EH (cell line): ENCODE measurements at places on chromosomes 13 and 19.

DNA sequence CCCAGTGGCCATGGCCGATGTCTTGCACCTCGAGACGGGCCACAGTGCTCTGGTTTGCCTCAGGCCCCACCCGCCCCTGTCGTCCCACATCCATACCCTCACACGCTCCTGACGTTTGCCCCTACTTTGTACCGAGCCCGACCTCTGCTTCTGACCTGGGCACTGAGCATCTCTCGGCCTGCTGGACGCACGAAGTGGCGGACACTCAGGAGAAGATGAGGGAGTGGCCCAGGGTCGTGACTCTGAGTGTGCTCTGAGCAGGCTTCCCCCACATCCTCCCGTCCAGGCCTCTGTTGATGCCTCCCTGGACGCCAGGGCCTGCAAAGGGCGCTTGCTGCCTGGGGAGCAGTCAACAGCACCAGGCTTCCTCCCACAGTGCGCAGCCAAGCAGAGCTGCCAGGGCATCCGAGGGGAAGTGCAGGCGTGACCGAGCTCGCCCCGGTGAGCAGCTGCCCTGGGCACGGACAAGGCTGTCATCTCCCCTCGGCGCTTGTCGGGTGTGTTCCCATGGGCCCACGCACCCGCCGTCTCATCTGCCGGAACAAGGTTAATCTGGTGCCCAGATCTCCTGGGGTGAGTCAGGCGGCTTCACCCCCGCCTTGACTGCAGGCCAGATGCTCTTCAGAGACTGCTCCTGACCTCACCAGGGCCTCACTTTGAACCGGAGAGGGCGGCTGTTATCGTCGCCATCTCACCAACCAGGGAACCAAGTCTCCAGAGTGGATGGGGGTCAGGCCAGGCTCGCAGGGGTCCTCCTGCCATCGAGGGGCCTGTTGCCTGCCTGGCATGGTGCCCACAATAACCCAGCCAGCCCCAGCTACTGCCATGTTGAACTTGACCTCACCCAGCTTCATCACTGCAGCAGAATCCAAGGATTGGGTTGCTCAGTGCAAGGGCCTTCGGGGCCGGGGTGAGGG, 27.2 kb downstream of the COMP start:
- DNase-seq, result peak; percentile 87

- DNase-seq, result no peak
Observed at GRCh38 chr13:23934520-23934919, 37.2 kb upstream of the C1QTNF9B start.

DNA sequence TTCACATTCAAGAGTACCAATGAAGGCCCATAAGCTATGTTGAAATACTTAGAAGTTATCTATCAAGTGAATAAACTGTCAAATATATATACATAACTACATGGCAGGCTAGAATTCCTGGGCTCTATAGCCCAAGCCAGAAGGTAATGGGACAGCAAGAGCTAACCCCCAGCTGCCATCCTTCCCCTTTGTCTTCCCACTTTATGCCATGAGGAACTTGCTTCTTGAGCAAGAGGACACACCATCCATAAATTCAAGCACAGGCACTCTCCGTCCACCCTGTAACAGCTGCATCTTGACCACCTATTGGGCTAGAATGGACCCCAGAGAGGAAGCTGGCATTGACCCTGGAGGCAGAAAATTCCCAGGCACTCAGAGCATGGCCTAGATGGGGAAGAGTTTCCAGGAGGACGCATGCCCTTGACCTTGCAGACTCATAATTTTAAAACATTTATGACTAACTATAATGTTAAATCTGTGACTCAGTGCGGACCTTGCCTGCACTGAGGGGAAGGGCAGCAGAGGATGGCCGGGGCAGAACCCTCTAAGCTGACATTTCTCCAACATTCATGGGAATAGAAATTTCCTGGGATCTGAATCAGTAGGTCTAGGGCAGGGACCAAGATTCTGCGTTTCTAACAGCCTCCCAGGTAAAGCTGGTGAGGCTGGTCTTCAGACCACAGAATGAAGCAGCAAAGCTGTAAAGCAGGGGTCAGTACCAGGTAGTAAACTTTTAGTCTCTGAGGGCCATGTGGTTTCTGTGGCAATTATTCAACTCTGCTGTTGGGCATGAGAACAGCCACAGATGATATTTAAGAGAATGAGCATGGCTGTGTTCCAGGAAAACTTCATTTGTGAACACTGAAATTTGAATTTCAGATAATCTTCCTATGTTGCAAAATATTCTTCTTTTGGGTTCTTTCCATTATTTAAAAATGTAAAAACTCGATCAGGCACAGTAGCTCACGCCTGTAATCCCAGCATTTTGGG, 71.4 kb upstream of the CLDN10 start:
- peak; percentile 8 for DNase-seq

DNA sequence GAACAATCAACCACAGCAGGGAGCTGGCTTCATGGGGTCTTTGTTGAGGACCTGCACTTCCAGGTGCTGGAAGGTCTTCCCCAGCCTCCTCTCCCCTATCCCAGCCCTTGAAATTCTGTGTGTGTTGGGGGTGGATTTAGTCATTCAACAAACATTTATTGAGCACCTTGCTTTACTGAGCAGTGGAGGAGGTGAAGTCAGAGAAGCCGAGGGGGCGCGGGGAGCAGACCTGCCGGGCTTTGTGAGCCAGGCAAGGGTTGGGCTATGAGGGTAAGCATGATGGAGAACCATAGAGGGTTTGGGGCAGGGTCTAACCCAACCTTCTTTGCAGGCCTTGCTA, 3.5 kb upstream of the C19orf85 start:
- DNase-seq, result no peak

GRCh38 chr19:57078802-57079201, 41.0 kb upstream of the USP29 start:
- DNase-seq, result no peak

DNA sequence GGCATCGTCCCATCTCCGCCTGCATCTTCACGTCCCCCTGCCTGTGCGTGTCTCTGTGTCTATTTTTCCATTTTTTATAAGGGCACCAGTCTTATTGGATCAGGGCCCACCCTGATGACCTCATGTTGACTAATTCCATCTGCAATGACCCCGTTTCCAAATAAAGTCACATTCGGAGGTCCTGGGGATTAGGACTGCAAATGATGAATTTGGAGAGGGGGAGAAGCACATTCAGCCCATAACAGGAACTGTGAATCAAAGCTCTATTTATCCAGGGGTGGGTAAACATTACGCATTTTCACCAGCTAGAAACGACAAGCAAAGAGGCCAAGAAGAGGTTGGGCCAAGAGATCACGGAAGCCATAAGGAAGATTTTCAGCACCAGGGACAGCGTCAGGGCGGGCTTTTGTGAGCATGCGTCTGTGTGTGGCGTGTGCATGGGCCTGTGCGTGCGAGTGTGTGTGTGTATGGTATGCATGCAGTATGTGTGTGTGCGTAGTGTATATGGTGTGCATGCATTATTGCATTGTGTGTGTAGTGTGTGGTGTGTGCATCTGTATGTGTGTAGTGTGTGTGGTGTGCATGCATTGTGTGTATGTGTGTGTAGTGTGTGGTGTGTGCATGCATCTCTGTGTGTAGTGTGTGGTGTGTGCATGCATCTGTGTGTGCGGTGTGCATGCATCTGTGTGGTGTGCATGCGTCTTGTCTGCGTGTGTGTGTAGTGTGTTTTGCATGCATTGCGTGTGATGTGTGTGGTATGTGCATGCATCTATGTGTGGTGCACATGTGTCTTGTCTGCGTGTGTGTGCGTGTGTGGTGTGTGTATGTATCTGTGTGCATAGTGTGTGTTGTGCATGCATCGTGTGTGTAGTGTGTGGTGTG, 19.6 kb downstream of the CELF5 start:
- peak; percentile 65 for DNase-seq

GRCh38 chr19:41144403-41144802, 30.2 kb downstream of the CYP2F1 start:
- DNase-seq, result peak; percentile 78

DNA sequence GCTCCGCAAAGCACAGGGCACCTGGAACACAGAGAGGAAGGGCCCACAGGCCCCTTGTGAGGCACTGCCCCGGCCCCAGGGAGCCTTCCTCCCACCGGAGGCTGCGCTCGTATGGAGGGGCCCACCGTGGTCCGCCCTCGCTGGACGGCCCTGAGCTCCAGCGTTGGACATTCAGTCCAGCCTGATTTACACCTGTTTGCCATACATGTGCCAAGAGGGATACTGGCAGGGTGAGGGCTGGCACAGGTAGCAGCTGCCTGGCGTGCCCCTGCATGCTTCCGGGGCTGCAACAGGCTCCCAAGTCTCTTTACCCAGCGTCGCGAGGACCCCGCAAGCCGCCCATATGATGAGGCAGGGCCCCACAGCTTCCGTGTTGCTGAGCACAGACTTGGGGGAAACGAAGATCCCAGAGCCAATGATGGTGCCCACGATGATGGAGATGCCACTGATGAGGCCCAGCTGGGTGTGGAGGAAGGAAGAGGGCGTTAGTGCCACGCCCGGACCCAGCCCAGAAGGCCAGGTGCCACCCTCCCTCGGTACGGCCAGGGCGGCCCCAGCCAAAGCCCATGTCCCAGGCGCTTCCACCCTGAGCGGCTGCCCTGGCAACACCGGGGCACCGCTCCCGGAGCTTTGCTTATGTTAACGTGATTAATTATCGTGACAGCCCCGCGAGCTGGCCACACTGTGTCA, 5.1 kb downstream of the SLC7A9 start:
- DNase-seq, result no peak

- no peak for DNase-seq
Observed at GRCh38 chr13:27500806-27501534, 50.6 kb upstream of the MTIF3 start.

DNA sequence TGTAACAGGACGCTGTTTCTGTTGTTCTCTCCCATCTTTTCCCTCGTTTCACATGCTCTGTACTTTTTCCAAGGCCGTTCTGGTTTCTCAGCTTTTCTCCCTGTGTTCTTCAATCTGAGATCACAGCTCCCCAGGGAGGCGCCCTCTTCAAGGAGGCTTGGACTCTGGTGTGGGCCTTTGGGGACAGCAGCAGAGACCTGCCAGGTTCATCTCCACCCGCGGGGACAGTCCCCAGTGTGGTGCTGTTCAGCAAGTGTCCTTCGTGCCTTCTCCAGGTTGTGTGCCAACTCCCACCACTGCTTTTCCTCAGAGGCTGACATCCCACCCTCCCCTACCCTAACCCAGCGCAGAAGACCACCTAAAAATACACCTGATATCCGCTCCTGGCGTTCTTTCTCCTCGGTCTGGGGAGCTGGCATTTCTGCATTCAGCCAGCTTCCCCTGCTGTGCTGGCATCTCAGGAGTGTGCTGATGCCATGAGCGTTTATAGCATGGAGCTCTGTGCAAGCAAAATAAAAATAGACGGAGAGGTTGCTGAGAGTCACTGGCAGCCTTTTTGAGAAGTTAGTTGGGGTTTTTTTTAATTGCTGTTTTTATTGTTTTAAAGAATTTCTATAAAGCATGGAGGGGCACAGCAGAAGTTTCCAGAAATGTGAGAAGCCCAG, 149.4 kb downstream of the STK24 start:
- no peak for DNase-seq
